Right ventricle myocardium superior (tissue), 1 donor: ENCODE measurements at places on chromosomes 6 and 20.

DNA sequence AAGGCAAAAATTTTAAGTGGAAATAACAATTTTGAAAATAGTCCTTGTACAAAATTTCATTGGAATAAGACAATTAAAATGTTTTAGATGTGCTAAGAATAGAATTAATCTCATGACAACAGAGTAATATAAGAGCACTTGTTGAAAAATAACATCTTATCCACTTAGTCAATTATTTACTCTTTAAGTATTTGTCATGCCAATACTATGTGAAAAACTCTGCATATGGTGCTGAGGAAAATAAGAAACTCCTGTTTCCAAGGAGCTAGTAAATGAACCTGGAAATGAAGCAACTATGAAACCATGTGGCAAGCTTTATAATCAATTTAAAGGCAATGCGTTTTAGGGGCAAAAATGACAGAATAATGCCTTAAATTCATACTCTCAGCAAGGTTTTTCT, 42.7 kb upstream of the HCRTR2 start:
- DNase-seq, result no peak

DNA sequence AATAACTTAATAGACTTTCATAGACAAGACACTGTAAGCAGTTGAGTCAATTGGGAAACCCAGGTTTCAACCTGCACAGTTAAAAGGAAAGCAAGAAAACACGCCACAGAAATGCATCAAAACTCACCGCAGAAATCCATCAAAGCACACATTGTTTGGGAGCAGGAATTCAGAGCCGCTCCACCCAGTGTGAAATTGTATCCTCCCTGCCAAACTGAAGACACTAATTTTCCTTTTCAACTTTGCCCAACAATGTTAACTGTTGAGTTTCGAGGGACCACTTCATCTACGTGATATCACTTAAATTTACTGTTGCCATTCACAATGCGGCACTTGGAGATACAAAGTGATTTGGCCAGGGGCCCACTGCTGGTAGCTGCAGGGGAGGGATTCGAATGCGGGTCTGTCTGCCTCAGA, 92.7 kb downstream of the DACT2 start:
- DNase-seq, result no peak

DNA sequence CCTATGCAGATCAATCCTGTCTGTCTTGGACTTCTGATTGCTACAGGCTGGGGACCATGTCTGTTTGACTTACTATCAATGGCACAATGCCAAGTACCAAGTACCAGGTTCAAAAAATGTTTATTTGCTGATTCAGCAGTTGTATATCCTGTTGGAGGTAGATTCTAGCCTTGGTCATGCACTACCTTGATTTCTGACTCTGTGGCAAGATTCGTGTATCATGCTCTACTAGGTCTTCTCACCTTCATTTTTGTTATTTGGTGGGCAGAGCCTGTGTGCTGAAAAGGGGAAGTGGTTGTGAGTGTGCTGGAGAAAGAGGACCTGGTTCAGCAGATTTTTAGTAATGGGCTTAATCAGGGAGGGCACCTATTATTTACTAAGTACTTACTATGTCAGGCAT, 192.4 kb upstream of the MYLIP start:
- no peak for DNase-seq

GRCh38 chr6:150320442-150320841, 48.4 kb upstream of the IYD start:
- DNase-seq, result peak; percentile 83

GRCh38 chr6:42224222-42225028, 6.8 kb upstream of the MRPS10 start:
- no peak for DNase-seq

DNA sequence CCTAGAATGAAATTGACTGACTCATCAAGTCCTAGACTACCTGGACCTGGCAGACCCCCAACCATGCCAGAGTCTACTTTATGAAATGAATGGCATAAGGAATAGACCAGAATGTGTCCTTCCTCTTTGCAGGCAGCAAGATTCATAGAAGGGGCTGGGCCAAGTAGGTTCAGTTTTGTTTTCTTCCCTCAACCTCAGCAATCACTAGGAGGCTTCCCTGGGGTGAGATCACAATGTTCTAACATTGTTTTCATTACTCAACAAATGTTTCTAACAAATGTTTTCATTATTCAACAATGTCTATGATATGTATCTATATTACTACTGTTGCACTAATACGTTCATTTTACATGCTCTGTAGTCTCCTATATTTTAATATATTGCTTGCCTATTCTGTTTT, 8.4 kb upstream of the FAM162B start:
- DNase-seq, result no peak
